Coronary artery (tissue), 2 donors: ENCODE measurements at places on chromosomes 4 and X.

GRCh38 chr4:123319639-123320038 is 77.0 kb upstream of the SPRY1 start:
- no peak for DNase-seq

DNA sequence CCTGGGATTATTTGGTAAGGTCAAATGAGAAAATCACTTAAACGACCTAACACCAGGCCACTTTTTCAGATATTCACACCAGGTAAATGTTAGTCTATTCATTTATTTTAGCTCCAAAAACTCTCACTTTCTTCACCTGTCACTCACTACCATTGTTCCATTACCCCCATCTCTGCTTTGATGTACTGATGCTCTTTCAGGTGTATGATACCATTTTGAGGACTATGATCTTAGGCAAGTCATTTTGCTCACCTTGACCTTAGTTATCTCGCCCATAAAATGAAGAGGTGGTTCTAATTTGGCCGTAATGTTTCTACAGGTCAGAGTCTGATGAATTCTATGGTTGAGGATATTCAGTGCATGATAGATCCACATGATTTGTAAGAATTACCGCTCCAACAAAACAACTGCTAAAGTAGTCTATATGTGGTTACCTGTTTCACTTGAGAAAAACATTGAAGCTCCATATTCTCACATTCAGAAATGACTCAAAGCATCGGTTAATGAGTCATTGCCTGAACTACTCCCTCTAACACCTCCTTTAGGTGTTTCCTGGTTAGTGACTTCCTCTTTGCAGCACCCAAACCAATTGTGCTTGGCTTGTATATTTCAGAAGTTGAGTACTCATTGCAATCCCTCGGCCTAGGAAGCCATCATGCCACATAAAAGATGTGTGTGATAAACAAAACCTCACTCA is 4.5 kb downstream of the DTHD1 start:
- no peak for DNase-seq

DNA sequence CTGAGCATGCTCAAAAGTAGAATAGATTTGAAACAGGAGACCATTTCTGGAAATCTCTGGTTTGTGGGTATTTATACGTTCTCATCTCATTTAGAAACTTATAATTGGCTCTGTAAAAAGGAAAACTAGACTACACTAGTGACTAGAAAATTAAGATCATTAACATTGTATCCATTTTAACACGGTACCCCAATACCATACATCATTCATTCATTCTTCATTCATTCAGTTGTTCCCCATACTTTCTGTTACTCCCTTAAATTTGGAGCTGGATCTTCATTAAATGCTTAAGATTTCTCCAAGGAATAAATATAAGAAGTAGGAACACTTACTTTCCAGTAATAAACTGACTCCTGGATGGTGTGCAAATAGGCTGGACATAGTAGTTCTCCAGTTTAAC is 1.3 kb downstream of the ARSJ start:
- DNase-seq = no peak

DNA sequence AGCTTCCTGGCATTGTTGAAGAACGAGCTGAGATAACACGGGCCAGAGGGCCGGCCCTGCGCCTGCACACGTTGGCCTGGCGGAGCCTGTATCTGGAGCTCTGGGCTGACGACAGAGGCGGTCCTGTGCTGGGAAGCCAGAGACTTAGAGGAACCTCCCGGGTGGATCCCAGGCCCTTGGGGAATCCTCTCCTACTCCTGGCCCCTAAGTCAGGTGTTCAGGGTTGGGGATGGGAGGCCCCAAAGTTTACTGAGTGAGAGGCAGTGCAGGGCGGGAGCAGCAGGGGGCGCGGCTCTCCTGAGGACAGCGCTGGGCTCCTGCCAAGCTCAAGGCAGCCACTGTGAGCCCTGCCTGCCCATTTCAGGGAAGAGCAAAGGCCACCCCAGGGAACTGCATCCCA is 2.5 kb upstream of the HTRA3 start:
- no peak for DNase-seq

GRCh38 chrX:12463873-12464272 is 325.6 kb downstream of the FRMPD4 start:
- DNase-seq = no peak

DNA sequence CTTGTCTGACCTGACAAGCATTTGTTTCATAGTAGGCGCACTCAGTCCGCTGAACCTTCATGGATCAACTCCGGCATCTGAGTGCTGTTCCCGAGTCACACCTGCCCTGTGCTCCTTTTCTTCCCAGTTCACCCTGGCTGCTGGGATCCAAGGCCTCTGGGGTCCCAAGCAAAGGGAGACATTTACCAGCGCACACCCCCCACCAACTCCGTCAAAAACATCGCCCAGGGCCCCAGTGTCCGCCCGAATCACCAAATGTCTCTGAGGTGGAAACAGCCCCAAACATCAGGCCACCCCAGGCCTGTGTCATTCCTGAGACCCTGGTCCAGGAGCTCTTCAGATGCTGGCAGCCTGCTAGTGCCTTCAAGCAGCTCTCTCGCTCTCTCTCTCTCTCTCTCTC is 5.1 kb downstream of the BLOC1S4 start:
- DNase-seq = no peak

DNA sequence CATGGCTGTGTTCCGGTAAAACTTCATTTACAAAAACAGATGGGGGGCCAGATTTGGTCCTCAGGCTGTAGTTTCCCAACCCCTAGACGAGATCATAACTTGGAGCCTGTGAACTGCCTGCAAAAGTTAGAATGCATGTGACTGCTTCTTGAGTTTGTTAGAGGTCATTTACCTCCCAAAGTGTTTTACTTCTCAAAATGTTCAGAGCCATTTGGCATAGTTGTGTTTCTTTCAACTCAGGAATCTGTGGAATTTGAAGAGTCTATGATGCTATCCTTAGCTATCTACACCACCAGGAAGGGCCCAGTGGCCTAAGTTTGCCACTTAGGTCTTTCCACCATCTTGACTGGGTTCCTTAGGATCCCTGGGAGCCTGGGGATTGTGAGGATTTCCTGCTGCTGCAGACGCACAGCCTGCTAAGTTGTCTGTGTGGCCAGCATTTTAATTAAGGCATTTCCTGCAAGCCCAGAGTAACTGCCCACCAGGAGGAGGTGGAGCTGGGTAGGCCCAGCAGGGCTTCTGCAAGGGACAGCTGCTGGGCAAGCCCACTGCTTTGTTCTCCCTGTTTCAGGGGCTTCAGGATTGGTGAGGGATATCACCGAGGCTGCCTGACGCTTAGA is 53.1 kb downstream of the CCNI start:
- DNase-seq = no peak

DNA sequence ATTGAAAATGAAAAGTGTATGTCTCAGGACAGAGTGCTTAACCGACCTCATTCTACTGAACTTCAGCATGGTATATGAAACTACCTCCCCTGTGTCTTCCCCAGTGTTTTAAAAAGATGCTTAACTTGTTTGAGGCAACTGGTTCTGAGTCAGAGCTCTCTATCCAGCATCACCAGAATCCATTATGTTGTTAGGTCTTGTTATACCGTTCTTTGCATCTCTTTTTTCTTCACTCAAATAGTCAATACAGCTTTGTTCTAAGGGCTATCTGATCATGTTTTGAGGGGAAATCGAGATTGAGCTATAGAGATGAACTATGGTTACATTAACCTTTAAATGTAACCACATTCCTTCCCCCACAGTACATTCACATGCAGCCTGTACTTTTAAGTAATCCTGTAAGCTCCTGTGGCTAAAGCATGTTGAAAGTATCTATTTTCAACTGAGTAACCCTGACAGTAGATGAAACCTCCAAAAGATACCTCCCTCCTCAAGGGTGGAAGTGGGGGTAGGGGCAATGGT is 514.4 kb downstream of the RPA4 start:
- DNase-seq = no peak

- no peak for DNase-seq
Measured at GRCh38 chrX:7689791-7690412, 153.1 kb upstream of the VCX start.

- no peak for DNase-seq
Measured at GRCh38 chrX:46670316-46670715, 88.6 kb downstream of the SLC9A7 start.

DNA sequence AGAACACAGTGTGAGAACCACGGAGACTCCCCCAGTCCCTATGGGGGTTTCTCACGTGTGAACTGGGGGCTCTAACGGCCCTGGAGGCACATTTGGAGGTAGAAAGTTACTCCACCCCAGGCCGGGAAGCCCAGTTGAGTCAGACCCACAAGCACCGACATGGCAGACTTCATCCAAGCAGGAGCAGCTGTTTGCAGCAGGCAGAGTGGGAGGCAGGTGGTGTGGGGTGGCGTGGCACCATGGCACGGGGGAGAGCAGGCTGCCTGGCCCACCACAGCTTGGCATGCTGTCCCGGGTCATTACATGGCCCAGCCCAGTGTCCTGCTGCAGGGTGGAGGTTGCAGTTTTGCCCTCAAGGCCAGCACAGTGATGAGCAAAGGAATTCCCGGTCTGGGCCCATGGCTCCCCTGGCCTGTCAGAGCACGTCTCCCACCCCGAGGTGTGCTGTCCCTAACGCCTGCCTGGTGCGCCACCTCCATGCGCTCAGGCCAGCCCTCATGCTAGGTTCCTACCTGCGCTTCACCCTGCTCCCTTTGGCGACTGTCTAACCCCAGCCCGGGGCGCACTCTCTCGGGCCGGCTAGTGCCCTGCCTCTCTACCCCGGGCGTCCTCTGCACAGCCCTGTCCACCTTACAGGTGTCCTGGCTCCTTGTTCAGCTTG is 90.6 kb upstream of the AFAP1 start:
- DNase-seq = no peak

- DNase-seq = no peak
Measured at GRCh38 chr4:83860200-83860599, 324.3 kb downstream of the GPAT3 start.

GRCh38 chr4:140109737-140110136 is 44.2 kb downstream of the MAML3 start:
- DNase-seq = no peak

- DNase-seq = no peak
Measured at GRCh38 chrX:31260351-31260750, 188.5 kb upstream of the FTHL17 start.

DNA sequence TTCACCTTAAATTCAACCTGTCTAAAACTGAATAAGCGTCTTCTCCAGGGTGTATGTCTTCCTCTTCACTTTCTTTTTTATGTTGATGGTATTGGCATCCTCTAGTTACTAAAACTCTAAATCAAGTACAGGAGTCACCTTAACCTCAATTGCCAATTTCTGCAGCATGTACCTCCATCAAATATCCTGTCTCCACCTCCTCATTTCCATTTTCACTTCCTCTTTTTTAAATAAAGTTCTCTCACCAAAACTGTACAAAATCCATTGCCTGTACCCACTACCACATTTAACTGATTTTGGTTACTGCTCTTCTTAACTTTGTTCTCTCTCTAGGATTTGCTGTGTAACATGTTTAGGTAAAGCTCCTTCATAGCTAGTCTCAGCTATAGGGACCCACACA is 9.2 kb upstream of the NPFFR2 start:
- DNase-seq = no peak

GRCh38 chr4:180694875-180695274 is 1548.3 kb upstream of the TENM3 start:
- DNase-seq = no peak

GRCh38 chr4:110309675-110310074 is 111.3 kb upstream of the ELOVL6 start:
- DNase-seq = no peak

- DNase-seq = no peak
Measured at GRCh38 chr4:105572296-105572695, 19.9 kb downstream of the ARHGEF38 start.

GRCh38 chrX:16993791-16994318 is 47.4 kb downstream of the REPS2 start:
- DNase-seq = no peak

GRCh38 chr4:24252121-24252520 is 332.2 kb downstream of the DHX15 start:
- no peak for DNase-seq

DNA sequence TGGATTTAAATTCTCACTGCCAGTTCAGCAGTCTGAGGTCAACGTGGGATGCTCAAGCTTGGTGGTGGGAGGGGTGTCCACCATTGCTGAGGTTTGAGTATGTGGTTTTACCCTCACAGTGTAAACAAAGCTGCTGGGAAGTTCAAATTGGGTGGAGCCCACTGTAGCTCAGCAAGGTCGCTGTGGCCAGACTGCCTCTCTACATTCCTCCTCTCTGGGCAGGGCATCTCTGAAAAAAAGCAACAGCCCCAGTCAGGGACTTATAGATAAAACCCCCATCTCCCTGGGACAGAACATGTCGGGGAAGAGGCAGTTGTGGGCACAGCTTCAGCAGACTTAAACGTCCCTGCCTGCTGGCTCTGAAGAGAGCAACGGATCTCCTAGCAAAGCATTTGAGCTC is 14.9 kb upstream of the RRAGB start:
- DNase-seq = no peak

DNA sequence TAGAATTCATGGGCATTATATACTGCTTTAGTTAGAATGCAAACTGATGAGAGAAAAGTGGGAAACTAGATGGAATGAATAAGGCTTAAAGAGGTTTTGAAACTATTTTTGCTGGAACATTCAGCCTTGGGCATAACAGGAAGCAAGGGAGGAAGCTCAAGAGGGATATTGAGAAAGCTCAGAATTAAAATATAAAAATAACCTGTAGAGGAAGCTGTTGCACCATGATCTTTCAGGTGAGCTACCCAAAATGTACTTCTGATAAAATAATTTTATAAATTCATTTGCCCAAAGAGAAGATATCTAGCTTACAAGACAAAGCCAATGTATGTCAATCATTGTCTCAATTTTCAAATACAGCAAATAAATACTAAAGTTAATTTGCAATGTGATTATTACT is 11.3 kb downstream of the GC start:
- DNase-seq = no peak

- DNase-seq = no peak
Measured at GRCh38 chr4:73727685-73728084, 12.7 kb upstream of the CXCL8 start.

GRCh38 chr4:2432991-2433530 is 14.3 kb downstream of the CFAP99 start:
- no peak for DNase-seq

GRCh38 chr4:23040539-23040938 is 347.8 kb downstream of the GBA3 start:
- DNase-seq = no peak

DNA sequence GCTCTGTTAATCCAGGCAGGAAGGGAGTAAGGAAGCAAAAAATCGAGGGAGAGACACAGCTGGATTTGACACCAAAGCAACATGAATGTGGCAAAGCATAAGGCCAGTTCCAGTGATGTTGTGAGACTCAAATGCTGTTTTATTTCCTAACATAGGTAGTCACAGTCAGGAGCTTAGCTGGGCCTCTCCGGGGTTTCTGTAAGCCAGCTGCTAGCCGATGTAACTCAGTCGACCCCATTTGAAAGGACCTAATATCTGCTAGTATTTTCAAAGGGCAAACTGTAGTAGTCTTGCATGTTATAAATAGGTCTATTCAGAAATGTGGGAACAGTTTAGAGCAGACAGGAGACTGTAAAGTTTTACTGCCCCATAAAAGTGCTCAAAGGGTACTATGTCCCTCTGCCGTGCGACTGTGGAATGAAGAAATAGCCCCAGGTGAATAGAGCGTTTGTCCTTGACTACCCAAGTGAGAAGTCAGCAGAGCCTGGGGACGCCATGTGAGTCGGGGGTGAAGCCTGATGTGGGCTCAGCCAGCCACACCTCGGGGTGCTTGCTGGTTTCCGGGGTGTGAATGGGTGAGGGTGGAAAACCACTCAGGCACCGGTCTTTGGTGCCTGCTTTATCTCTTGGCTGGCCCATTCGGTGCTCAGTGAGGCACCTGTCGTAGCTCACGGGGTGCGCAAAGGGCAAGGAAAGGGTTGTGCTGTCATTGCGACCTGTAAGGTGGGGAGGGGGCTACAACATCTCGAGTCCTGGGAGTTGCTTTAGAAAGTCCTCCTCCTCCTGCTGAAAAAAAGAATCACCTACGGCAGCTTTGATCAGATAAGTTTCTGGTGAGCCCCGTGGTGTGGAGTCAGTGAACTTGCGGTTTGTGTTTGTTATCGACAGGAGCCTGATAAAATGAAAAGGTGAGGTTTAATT is 745 bp downstream of the TRIM2 start:
- DNase-seq = no peak
